ENCODE measurements at places on chromosomes 2 and 18.
A peak's percentile ranks its signal among the peaks of the same experiment; 100 is the strongest.

GRCh38 chr18:56999823-57000222 is 147.1 kb upstream of the BOD1L2 start:
- DNase-seq: no peak

- DNase-seq: no peak
Measured at GRCh38 chr2:3485166-3485565, 34.2 kb downstream of the ADI1 start.

DNA sequence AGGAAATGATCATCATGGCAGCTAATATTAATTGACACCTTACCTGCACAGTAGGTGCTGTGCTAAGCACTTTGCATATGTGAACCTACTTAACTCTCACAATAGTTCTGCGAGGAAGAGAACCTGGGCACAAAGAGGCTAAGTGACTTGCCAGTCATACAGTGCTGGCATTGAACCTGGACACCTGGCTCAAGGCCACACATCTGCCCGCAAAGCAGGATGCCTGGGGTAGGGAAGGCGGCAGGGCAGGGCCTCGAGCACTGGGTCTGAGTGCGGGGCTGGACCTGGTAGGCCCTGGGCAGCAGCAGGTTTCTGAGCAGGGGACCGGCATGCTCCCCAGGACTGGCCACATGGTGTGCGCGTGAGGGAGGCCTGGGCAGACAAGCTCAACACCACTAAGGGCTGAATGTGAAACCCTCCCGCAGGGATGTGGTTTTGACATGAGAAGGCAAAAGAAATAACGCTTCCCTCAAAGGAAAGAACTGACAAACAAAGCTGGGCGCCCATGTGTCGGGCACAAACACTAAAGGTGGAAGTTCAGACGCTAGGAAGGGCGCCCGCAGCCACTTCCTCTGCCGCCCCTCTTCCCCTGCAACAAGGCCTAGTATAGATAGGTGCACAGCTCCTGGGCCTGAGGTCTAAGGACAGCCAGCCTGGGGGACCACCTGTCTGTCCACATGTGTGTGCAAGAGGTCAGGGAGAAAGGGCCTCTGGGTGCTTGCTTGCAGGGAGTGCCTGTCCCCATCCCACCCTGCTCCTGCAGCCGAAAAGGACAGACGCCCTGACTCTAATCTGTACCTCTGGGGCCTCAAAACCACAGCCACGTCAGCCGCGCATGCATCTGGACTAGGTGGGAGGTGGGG is 92.5 kb downstream of the ZFP36L2 start:
- peak; percentile 47 for DNase-seq

GRCh38 chr2:241739651-241740050 is 5.2 kb downstream of the D2HGDH start:
- DNase-seq: peak; percentile 67

- no peak for DNase-seq
Measured at GRCh38 chr18:32478317-32478716, 7.6 kb upstream of the GAREM1 start.

GRCh38 chr2:148888986-148889385 is 14.0 kb downstream of the KIF5C start:
- no peak for DNase-seq

GRCh38 chr18:42255908-42256765 is 301.1 kb downstream of the PIK3C3 start:
- no peak for DNase-seq

- no peak for DNase-seq
Measured at GRCh38 chr2:46123013-46123412, 174.2 kb upstream of the EPAS1 start.

DNA sequence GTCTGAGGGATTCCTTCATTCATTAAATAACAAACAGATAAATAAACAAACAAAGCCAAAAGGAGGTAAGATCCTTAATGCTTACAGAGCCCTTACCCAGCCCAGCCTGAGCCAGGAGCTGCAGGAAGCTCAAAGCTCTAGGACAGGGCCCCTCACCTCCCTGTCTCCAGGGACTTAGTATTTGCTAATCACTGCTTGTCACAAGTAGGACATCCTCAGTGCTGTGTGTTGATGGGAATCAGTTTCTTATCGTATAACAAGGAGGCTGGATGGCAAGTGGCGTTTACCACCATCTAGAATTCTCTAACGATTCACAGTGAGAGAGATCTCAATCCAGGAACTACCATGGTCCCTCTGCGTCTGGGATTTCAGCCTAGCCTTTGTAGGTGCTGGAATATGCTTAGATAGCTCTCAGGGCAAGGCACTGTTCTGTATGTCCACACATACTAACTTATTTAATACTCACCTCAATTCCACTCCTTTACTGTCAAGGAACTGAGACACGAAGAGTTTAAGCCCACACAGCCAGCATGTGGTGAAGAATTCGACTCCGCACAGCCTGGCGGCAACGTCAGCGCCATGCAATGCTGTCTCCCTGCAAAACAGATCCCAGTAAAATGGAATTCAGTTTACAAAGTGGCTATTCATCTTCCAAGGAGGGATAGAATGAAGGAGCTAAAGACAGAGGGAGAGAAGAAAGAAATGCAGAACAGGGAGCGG is 164.8 kb downstream of the MYCN start:
- DNase-seq: no peak

GRCh38 chr2:127683757-127684156 is 8.4 kb upstream of the LIMS2 start:
- no peak for DNase-seq

- no peak for DNase-seq
Measured at GRCh38 chr2:198756166-198756565, 701.6 kb downstream of the SATB2 start.

DNA sequence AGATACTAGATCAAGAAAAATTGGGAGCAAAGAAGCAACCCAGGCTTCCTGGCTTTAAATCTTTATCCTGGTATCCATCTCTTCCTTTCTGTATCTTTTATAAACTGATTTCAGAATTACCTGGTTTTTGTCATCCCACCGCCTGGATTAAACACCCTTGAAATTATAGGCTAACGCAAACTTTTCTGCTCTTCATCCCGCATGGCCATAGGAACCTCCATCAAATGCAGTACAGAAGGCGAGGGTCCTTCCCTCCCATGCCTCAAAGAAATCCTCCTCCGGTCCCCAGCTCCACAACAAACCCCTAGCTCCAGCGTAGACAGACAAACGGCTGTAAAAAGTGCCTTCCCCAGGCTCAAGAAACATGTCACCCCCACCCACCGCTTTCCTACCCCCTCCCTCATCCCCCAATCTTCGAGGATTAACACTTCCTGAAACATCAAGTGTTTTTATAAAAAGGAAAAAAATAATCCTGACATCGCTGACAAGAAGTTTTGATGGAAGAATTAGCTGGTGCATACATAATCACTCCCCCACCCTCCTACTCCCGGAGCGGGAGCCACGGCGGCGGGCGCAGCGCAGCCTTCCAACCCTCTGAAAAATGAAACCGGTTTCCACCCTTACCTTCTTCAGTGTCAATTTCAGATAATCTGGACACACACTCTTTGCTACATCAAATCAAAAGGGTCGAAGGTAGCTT is 7.6 kb downstream of the DLX1 start:
- no peak for DNase-seq

GRCh38 chr2:888211-888801 is 62.3 kb upstream of the SNTG2 start:
- no peak for DNase-seq

DNA sequence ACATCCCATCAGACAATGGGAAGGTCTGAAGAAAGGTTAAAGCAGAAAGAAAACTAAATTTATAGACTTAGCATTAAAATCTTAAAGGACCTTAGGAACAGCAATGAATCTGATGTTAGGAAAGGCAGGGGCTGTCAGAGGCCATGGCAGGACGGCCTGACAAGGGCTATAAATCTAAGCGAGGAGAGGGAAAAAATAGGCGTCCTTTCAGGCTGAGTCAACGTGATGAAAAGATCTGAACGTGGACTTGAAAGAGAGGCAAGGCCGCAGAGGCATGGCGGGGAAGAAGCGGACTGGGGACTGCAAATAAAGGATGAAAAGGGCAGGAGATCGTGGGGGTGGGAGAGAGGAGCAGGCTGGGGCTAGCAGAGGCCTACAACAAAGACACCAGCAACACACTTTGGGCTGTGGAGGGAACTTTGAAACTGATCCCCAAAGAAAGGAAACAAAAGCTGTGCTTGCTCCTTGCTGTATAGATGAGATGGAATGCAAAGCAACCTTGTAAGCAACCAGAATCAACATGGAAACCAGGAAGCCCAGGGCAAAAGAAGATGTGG is 145.6 kb downstream of the NRP2 start:
- no peak for DNase-seq

DNA sequence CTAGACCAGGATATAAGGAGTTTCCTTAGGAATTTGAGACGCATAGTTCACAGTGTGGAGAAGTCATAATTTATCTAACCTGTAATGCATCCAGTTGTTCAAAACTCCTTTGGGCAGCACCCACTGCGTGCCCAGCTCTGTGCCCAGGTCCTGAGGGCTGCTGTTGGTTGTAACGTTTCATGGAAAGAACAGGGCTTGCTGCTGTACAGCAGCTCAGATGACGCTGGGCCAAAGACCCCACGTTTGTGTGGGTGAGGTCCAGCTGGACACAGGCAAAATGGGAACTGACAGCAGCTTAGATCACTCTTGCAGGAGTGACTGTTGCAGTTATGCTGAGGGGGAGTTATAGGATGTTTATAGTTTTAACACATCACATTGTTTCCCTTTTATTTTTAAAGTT is 30.0 kb upstream of the HS6ST1 start:
- no peak for DNase-seq

DNA sequence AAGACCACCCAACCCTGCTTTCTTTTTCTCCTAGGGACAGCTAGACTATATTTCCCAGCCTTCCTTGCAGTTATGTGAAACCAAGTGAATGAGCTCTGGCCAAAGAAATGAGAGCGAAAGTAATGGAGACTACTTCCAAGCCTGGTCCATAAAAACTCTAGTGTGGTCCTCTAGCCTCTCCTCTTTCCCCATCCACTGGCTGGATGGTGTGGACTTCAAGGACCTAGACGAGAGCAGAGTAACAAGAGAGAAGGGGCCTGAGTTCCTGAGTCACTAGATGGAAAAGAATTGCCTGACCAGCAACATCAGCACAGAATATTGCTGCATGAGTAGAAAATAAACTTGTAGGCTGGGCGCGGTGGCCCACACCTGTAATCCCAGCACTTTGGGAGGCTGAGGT is 2.9 kb upstream of the TMSB10 start:
- no peak for DNase-seq

DNA sequence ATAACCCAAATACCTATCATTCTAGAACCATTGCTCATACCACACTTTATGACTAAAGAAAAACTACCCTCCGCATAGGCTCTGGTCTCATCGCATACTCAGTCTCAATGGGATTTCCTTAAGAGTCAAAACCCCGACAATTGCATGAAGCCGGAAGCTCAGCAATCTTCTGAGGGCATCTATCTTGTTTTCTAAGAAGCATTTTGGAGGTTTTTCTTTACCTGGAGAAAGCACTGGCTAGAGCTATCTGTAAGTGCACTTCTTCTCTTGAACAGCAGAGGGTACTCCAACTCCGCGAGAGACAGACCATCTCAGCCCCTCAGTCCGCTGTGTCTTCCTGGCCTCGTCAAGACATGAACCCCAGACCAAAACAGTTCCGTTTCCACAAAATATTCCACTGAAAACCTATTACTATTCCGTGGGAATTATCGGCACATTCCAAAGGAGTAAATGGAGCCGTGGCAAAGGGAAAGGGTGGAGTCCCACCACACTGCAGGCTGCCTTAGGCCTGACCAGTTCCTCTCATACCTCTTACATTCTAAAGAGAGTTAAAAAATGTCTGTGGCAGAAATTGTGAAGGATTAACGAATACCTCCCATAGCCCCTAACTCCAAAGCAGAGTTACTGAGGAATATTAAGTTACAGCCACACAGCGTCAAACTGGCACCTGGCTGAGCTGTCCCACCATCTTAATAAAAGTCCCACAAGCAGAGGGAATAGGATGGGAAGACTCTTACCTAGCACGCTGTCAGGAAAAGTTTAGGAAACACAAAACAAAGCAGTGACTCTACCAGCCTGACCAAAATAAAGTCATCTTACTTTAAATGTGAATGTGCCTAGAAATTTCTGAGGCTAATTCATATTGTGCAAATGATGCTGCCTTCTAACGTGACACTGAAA is 325.6 kb upstream of the VRK2 start:
- no peak for DNase-seq

DNA sequence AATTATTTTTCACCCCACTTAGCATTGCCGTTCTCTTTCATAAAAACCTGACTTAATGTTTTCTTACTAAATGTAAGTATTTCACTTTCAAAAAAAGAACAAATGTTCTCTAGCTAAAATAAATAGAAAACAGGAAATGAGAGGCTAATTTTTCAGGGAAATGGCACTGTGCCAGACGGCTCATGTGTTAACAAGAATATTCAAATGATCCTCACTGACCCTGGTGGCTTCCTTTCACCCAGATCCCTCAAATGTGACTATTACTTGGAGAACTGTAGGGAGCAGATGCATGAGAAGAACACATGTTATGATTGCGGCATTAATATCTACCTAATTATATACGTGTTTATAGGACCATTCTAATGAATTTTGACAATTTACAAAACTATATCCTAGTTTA is 827.7 kb downstream of the SOCS6 start:
- no peak for DNase-seq

- DNase-seq: no peak
Measured at GRCh38 chr2:109254174-109254904, 125.3 kb downstream of the SH3RF3 start.

DNA sequence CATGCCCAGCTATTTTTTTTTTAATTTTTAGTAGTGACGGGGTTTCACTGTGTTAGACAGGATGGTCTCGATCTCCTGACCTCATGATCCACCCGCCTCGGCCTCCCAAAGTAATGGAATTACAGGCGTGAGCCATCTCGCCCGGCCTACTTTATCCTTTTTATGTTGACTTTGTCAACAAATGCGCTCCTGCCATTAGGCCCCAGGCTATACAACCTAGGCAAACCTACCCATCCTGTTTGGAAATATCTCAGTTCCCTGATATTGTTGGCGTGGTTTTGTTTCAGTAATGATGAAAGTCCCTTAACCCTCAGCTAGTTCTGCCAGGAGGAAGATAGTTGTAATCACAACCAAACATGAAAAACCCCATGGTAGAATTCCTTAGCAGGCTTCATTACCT is 249.4 kb upstream of the SOX11 start:
- DNase-seq: no peak

DNA sequence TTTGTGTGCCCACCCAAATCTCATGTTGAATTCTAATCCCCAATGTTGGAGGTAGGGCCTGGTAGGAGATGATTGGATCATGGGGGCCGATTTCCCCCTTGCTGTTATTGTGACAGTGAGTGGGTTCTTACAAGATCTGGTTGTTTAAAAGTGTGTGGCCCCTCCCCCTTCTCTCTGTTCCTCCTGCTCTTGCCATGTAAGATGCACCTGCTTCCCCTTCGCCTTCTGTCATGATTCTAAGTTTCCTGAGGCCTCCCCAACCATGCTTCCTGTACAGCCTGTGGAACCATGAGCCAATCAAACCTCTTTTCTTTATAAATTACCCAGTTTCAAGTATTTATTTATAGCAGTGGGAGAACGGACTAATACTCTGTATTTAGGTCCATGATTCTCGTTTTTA is 588.1 kb downstream of the DCDC2C start:
- DNase-seq: no peak

GRCh38 chr2:160387558-160388262 is 105.9 kb downstream of the RBMS1 start:
- no peak for DNase-seq

All from stimulated activated CD4-positive, alpha-beta T cell treated with anti-CD3 and anti-CD28 coated beads, Interleukin-4, amount 100 ng/mL, for 4 hours (primary cell).